IMR-90 (cell line): ENCODE measurements at places on chromosomes 6 and 20. TPM values are rescaled to one million over a fixed set of nuclear protein-coding genes. Genes with fewer than 3 reads are reported as not detected.

The GMPR gene
- 6.3 and 6.7 TPM in 2 replicates for total RNA-seq

The IBTK gene
- total RNA-seq = 45.0 and 60.5 TPM in 2 replicates

DNA sequence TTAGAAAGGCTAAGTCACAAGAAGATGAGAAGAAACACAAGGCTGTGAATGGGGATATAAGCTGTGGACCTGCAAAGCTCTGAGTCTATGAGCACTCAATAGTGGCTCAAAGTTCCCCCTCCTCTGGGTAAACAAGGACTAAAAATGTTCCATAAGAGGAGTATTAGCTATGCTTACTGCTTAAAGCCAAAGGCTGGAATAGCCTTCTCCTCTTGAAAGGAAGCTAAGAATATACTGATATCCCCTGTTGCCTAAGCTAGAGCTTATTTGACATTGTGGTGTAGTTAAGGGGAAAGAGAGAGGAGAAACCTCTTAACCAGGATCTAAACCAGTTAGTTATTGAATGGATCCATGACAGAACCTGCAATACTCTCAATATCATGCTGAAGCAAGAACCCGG, 45.8 kb downstream of the NOL7 start:
- no peak for DNase-seq

DNA sequence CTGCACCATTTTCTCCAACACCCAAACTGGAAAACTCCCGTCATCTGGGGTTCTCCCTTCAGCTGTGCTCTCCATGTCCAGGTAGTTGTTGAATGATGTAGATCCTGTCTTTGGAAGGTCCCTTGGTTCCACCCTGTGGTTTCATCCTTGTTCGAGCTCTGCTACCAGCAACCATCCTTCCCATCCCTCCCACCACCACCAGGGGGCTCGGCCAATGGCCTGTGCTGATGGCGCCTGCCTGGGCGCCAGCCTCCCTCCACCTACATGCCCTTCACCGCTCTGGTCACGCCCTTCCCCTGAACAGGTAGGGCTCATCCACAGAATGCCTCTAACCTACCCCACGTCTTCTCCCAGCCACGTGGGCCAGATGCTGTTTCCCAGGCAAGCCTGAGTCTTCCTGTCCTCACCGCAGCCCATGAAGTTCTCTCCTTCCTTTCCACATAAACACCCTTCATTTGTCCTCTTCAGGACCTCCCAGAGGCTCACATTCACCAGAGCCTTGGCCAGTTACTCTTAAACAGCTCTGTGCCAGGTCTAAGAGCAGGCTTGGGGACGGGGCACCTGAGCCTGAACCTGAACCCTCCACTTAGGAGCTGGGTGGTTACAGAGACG, 75.1 kb upstream of the DUSP22 start:
- no peak for DNase-seq

- peak; percentile 11 for DNase-seq
These were observed 29.9 kb downstream of the CDH26 start for GRCh38 chr20:59988141-59988540.
